ENCODE measurements at places on chromosomes 5 and 9.

- no peak for DNase-seq
Measured at GRCh38 chr5:86974955-86975354, 292.7 kb upstream of the RASA1 start.

- DNase-seq, result no peak
Measured at GRCh38 chr5:58076483-58077257, 383.2 kb downstream of the PLK2 start.

DNA sequence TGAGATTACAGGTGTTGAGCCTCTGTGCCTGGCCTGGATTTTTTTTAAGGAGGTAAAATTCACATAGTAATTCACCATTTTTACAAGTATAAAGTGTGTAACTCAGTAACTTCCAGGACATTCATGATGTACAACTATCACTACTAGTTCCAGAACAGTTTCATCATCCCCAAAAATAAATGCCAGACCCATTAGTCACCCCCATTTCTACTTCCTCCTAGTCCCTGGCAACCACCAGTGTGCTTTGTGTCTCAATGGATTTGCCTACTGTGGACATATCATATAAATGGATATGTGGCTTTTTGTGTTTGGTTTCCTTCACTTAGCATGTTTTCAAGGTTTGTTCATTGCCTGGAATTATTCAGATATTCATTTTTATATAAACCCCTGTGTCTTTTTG, 72.5 kb upstream of the PANK3 start:
- no peak for DNase-seq

- DNase-seq, result no peak
Measured at GRCh38 chr5:7878381-7878873, 9.5 kb downstream of the MTRR start.

DNA sequence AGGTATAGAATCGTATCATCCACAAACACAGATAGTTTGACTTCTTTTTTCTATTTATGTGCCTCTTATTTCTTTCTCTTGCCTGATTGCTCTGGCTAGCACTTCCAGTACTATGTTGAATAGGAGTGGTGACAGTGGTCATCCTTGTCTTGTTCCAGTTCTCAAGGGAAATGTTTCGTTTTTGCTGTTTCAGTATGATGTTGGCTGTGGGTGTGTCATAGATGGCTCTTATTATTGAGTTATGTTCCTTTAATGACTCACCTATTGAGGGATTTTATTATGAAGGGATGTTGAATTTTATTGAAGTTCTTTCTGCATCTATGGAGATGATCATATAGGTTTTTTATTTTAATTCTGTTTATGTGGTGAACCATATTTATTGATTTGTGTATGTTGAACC, 70.3 kb downstream of the ENC1 start:
- no peak for DNase-seq

GRCh38 chr5:154784856-154785255, 29.7 kb downstream of the LARP1 start:
- no peak for DNase-seq

DNA sequence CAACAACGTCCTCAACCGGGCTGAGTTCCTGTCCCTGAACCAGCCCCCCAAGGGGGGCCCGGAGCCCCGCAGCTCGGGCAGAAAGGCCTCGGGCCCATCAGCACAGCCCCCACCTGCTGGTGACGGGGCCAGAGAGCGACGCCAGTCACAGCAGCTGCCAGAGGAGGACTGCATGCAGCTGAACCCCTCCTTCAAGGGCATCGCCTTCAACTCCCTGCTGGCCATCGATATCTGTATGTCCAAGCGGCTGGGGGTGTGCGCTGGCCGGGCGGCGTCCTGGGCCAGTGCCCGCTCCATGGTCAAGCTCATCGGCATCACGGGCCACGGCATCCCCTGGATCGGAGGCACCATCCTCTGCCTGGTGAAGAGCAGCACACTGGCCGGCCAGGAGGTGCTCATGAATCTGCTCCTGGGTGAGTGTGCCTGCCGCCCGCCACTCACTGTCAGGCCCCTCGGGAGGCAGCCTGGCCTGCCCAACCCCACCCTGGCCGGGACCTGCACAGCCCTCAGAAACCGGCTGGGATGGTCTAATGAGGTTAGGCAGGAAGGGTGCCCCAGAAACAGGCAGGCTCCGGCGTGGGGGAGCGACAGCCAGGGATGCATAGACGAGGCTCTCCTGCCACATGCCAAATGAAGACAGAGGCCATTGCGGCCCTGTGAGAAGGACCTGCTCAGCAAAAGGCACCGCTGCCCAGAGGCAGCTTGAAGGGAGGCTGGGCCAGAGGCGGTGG, 678 bp downstream of the PLPP7 start:
- no peak for DNase-seq

GRCh38 chr5:7412409-7412808, 16.5 kb downstream of the ADCY2 start:
- no peak for DNase-seq

GRCh38 chr9:74645007-74645639, 148.0 kb downstream of the RORB start:
- DNase-seq, result no peak

- DNase-seq, result no peak
Measured at GRCh38 chr5:173507171-173507570, 109.3 kb downstream of the BOD1 start.

Measured in CD4-positive, alpha-beta T cell treated with Interleukin-4 for 4 hours (primary cell).